NCI-H2081 (cell line): ENCODE measurements at places on chromosomes 2 and 18.

GRCh38 chr2:235877275-235877802, 290.8 kb downstream of the GBX2 start:
- no peak for DNase-seq

GRCh38 chr2:57368190-57368589, 678.4 kb upstream of the VRK2 start:
- no peak for DNase-seq

DNA sequence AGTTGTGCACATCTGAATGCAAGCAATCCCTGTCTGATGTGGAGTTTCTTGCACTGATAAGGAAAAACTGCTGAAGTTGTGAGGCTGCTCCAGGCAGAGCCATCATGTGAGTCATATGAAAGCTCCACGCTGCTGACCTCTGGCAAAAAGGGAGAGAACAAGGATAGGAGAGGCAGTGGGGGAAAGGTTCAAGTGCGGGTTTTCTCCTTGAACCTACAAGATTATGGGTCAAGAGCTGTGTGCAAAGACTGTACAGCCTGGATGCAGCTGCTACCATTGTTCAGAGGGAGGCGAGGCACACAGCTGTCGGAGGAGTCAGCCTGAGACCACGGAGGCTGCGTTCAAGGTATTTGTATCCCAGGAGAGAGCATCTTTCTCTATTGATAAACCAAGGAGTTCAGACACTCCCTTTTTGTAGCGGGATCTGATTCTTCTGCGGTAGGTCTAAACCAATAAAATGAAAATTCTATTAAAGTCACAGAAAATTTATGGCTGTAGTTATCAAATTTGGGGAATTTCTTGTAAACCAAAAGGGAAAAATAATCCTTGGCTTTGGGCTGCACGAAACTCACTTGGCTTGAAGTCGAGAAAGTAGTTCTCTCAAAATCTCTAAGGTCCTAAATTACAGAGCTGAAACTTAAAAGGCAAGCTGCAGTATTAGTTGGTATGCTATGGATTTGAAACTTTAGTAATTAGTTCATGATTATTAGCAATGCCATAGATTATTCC, at the start of gene CDK15:
Gene CDK15, plus strand, starts transcription at position 96 of the 729 bp plus-strand sequence. Its CDS starts 128 bp downstream, at position 224.
- no peak for DNase-seq

- DNase-seq: no peak
Measured at GRCh38 chr2:223989206-223989855, 32.1 kb downstream of the MRPL44 start.

GRCh38 chr2:218043701-218044109, 25.3 kb upstream of the RUFY4 start:
- no peak for DNase-seq

- DNase-seq: no peak
Measured at GRCh38 chr18:22330508-22330907, 87.2 kb downstream of the CTAGE1 start.

GRCh38 chr2:86500325-86501083, 59.3 kb downstream of the KDM3A start:
- no peak for DNase-seq
